Endothelial cell of umbilical vein (primary cell): ENCODE measurements at places on chromosomes 12 and 14.

DNA sequence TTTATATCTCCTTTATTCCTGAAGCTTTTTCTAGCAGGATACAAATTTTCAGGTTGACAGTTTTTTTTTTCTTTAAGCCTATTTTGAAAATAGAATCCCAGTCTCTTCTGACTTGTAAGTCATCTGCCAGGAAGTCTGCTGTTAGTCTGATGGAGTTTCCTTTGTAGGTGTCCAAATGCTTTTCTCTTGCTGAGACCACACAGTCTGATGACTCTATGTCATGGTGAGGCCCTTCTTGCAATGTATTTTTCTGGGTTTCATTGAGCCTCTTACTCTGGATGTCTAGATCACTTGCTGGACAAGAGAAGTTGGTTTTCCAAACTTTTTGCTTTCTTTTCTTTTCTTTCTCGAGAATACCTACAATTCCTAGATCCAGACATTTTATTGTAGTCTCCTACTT, 30.6 kb downstream of the USP15 start:
- no peak for DNase-seq

DNA sequence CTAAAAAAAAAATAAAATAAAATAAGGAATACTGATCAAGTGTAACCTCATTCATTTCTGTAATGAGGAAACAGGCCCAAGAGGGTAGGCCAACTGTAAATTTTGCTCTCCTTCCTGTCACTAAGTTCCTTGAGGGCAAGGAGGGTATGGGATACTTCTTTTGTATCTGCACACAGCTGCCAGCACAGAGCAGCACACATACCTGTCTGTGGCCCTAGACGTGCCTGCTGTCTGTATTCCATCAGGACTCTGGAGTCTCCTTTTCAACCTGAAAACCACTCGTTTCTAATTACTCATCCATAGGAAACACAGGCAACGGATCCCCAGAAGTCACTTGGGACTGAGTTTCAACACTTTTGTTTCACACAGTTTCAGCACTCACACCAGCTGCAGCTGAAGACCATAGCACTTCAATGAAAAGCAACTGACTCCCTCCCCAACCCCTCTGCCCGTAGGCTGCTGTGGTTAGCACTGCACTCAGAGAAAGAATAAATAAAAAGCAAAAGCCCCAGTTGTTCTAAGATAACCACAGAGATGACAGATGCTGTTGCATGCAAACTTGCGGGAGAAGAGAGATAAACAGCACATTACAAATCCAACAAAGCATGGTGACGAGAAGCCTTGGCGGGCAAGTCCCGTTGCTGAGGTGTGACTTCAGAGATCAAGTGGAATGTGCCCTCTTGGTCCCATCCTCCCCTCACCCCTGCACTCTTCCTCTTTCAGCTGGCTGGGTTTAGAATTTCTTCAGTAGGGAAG, 24.9 kb downstream of the CRACR2A start:
- no peak for DNase-seq

DNA sequence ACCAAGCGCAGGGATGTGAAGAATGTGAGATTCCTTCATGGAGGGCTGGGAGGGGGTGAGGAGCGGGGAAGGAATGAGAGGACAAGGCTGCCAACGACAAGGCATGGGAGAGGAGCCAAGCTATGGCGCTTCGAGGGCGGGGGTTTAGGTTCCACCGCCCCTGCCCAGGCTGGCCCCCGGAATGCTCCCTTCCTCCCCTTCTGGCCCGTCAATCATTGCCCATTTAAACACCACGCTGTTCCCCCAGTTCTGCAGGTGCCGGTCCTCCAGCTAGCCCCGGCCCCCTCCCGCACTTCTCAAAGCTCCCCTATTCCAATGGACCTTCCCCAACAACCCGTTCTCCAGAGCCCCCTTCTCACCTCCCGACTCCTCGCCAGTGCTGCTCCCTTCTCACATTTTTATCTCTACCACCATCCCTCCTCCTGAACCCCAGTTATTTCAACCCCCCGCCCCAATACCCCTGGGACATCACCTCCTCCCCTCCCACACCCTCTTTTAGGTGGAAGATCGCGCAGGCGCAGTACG, 428 bp downstream of the RNF41 start:
- DNase-seq = peak; percentile 70

DNA sequence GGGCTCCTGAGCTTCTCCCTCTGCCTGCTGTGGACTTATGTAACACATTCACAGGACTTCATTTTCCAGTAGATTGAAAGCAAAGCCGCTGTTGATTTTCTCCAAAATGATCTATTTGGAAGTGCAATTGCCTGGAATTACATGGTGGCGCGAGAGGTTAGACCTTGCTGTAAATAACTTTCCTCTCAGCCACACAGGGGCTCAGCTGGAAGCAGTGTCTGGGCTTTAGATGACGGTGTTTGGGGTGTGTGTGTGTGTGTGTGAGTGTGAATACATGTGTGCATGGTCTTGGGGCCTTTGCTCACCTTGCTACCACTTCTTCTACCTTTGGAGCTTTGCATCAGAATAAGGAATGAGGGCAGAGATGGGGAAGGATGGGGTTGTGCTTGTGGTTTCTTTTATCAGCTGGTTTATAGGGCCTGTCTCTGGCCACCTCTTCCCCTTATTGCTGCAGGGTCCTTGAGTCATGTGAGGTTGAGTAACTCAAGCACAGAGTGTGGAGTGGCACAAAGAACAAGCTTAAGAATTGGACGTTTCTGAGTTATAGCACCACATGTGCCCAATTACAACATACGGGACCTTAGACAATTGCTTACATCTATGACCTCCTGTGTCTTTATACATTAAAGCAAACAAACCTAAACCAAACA, 280.6 kb downstream of the NRXN3 start:
- no peak for DNase-seq

DNA sequence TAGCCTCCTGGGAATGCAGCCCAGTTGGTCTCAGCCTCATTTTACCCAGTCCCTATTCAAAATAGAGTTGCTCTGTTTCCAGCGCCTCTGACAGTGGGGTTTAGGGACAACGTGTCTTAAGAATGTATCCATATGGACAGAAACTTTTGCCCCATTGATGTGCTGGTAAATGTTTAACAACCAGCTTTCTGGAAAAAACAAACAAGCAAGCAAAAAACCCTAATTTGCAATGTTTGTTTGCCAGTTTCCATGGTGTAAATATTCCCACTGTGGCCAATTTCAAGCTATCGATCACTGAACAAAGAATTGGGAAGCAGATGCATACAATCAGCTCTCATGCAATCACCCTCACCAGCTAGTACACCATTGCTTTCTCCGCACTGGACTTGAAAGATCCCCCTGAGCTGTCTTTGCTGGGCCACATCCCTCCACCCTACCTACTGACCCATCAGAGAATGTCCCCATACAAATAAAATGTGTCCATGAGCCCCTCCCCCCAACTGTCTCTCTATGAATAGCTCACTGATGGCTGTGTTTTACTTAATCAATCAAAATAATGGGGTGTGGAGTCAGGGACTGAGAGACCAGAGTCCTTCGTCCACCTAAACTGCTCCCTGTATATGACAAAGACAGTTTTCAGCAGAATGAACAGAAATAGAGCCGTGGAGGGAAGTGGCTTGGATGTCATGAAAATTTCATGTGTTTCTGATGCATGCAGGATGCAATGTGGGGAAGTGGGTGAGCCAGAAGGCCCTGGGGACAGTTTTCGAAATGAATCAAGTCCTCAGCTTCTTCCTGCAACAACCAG, 40.8 kb downstream of the CCDC60 start:
- no peak for DNase-seq

DNA sequence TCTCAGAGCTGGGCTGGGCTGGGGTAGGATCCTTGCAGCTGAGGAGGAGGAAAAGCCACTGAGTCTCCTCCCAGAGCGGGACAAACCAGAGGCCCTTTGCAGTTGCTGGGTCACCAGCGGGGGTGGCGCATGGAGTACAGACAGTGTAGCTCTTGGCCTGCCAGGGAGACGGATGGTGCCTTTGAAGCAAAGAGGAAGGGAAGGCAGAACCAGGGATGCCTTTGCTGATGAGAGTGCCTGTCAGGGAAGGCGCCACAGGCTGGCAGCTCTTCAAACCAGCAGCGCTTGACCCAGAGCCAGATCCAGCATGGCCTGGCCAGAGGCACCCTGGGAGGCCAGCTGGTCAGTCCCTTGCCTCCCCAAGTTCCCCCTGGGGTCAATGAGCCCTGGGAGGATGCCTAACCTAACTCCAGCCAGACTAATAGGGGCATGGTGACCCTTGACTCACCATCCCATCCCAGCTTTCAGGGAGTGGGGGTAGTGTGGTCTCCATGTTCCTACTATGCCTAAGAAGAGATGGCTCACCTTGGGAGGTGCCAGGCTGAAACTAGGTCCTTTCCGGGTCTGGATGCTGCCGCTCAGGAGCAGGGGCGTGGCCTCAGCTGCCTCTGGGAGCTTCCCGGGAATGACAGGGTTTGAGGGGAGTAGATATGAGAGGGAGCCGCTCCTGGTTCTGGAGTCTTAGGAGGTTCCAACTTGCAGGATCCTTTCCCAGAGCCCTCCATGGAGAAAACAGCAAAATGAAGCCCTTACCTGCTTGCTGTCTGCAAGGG, 19.8 kb downstream of the VASH1 start:
- DNase-seq = no peak

GRCh38 chr12:53476769-53477209, 22.5 kb downstream of the MAP3K12 start:
- peak; percentile 36 for DNase-seq

GRCh38 chr14:101379842-101380241, 181.5 kb upstream of the DIO3 start:
- no peak for DNase-seq

GRCh38 chr12:2535583-2536204, 259.1 kb upstream of the FKBP4 start:
- DNase-seq = no peak

DNA sequence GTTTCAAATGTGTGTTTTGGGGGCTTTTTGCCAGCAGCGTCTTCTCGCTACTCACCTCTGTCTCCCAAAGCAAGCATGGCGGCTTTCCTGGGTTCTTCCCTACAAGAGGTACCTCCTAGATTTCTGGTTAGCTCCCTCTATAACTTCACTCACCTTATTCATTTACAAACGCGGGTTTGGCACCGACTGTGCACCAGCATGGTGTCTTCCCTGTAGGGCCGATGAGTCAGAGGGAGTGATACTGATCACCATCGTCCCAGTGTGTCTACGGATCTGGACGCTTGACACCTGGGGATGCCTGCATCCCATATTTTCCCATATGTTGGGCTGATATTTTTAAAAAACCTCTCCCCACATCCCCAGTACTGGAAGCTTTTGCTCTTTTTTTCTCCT, 8.0 kb upstream of the SERPINA12 start:
- DNase-seq = no peak

- DNase-seq = no peak
These were observed 19.7 kb downstream of the HSPB8 start for GRCh38 chr12:119198440-119198839.

GRCh38 chr14:104806625-104807465, 5.9 kb downstream of the ZBTB42 start:
- no peak for DNase-seq
